Activated T-helper 1 cell treated with Interleukin-2 at 50 U/mL for 16 hours (primary cell): ENCODE measurements at places on chromosomes 2 and 18.

DNA sequence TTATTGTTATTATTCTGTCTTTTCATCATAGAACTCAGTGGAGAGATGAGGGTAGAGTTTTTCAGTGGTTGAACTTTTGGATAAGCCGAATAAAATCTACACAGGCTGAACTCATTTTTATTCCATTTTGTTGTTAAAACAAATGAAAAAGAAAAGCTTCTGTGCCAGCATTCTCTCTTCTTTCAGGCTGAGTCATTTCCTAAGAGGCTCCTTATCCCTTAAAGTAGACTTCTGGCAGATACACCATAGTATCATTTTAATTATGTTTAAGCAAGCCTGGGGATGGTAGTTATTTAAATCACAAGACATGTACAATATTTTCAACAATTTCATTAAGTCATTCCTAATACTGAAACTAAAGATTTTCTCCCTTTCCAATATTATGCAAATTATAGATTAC is 1364.0 kb upstream of the NRXN1 start:
- DNase-seq = no peak

GRCh38 chr2:109349503-109350465 is 220.8 kb downstream of the SH3RF3 start:
- DNase-seq = no peak

DNA sequence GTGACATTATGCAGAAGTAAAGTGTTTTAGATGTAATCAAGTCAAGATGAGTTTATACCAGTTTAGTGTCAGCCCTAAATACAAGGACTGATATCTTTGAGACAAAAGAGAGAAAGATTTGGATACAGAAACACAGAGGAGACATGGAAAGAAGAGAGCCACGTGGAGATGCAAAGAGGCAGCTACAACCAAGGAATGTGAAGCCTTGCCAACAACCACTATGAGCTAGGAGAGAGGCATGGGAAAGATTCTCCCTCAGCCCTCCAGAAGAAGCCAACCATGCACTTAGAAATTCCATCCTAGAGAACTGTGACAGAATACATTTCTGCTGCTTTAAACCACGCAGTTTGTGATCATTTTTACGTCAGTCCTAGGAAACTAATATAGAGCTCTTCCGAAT is 217.2 kb downstream of the DOK6 start:
- no peak for DNase-seq

DNA sequence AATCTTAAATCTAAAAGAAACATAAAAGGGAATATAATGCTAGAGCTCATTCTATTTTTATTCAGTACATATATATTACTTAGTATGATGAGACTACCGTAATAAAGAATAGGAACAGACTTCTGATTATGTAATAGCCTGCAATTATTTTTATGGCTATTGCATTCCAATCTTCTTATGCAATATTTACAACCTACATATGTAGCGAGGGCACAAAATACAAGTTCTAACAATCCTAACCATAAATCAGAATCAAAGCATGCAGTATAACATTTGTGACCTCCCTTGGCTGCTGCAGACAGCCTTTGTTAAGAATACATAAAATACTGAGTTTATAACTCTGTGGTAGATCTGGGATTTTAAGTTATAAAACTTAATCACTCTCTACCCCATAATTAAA is 177.6 kb downstream of the BABAM2 start:
- no peak for DNase-seq

DNA sequence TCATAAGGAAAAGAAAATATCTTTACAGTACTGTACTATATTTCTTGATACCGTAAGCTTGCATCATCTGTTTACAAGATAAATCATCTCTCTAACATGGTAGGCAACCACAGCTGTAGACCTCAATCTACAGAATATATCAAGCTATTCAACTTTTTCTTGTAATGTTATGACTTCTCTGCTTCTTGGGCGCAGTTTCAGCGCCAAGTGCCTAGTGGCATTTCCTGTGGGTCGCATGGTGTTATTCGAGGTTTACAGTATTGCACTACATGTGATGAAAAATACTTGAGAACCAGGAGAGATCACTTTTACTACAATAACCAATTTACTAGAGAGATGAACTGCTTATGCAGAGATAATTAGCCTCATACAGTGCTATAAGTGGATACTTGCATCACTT is 34.0 kb upstream of the SESTD1 start:
- DNase-seq = no peak

GRCh38 chr2:67828066-67828465 is 234.7 kb downstream of the C1D start:
- no peak for DNase-seq

DNA sequence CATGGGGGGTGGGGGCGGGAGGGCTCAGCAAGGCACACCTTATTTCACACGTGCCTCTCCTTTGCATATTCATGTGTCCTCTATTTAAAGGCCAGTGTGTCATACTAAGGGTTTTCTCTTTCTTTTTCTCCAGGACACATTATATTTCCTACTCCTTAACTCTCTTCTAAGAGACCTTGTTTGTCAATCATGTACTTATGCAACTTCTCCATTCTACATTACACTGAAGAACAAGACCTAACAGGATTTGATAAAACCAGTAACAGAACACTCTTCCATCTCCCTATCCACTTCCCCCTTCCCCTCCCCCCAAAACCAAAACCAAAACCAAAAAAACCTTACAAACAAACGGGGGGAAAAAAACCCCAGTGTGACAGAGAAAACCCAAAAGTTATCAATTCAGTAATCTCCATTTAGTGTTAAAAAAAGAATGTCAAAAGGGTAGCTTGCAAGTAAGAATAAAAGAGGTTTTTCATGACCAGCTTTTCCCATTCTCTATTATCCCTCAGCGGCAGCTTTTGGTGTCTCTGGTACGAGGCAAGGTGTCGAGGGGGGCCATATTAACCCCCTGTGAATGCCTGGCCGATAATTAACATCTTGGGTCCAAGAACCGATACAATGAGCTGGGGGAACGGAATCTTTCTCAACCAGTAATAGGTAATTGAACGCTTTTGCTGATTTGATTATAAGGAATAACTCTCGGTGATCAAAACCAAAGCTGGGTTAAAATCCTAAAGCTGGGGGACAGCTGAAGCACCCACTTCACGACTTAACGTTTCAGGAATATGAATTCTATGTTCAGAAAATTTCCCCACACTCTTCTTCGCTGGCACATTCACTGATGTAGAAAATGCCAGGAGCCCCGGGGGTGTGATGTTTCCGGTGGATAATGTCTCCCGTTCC is 191.0 kb upstream of the TCF4 start:
- DNase-seq = no peak

- no peak for DNase-seq
These were observed 153.2 kb downstream of the RTP5 start for GRCh38 chr2:242022550-242023290.

GRCh38 chr2:146721486-146721885 is 1123.3 kb upstream of the ACVR2A start:
- DNase-seq = no peak

- DNase-seq = no peak
These were observed 2.3 kb downstream of the HOXD11 start for GRCh38 chr2:176109192-176109901.

DNA sequence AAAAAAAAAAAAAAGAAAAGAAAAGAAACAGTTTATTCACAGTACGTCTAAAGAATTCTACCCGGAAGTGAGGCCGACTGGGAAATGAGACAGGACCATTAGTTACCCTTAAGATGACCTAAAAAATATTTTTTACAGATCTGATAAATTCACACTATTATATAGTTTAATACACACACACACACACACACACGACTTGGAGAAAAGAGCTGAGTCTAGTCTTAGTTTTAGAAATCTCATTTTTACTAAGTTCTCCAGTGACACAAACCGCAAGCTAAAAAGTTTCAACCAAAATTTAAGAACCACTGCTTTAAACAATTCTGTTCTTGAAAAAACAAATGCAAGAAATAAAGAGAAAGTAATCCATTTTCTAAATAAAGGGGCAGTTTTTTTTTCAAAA is 27.1 kb downstream of the ST3GAL5 start:
- no peak for DNase-seq

DNA sequence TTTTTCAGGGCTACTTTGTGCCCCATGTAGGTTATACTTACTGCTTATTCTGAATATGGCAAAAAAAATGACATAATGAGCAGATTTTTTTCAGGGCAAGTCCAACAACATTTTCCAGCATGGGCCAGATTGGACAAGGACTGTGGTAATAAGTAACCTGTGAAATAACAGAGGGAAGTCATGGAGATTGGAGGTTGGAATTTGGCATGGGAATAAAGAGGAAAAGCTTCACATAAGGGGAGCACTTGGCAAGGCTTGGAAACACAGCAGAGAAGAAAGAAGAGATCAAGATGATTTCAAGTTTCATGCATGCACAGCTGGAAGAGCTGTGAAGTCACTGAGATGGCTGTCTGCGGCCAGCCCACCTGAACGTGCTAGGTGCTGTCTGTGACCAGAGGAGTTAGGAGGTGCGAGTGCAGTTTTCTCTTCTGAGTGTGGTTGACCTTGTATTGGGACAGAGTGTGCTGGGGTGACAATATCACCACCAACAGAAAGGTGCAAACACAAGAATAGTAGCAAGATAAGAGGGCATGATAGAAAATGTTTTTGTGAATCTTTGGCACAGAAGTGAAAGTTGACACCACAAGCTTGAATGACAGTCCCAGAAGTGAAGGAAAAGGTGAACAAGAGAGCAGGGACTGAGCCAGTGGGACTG is 71.1 kb upstream of the DSC1 start:
- no peak for DNase-seq

- no peak for DNase-seq
These were observed 2.2 kb upstream of the SP5 start for GRCh38 chr2:170712653-170713542.

GRCh38 chr2:9771481-9772017 is 71.7 kb upstream of the TAF1B start:
- no peak for DNase-seq

GRCh38 chr2:112614201-112614840 is 29.9 kb downstream of the CHCHD5 start:
- no peak for DNase-seq

- no peak for DNase-seq
These were observed 85.4 kb upstream of the OTOS start for GRCh38 chr2:240225660-240226475.

- no peak for DNase-seq
These were observed 26.8 kb downstream of the HPCAL1 start for GRCh38 chr2:10329580-10329879.

DNA sequence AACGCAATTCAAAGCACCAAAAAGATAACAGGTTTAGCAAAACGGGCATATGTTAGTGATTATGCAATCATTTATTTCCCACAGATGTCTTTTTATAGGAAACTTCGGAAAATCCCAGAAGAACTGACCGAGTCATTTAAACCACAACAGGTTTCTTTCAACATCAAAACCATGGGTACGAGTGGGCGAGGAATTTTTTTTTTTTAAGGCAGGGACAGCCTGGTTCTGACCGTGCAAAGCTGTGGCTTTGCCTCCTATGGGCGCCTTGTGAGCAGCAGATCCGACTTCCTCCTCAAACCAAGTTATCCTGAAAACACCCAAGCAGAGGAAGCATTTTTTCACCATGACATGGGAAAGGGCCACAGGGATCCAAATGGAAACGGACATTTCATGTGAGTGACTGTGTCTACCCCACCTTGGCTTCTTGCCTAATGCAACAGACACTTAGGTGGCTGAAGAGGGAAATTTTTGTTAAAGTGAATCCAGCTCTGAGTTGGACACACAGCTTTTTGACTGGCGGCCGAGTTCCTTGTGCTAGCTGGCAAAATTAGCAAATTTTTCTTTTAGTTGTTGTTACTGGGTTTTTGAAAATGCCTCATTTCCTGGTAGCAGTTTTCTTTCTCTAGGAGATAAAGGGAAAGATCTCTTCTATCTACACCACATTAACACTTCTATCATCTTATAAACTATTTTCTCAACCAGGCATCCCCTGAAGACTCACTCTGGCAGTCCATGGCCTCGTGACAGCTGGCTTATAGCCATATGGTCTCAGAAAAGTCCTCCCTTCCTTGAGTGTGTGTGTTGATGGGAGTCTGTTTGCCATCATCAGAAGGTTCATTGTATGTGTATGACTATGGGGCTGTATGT is 487.4 kb upstream of the ZEB2 start:
- no peak for DNase-seq

- DNase-seq = peak; percentile 53
These were observed at the start of gene HSBP1L1 for GRCh38 chr18:79964330-79965118. TSS of gene HSBP1L1 (plus strand) at chr18:79964643. CDS start at chr18:79964736, 93 bp downstream.

DNA sequence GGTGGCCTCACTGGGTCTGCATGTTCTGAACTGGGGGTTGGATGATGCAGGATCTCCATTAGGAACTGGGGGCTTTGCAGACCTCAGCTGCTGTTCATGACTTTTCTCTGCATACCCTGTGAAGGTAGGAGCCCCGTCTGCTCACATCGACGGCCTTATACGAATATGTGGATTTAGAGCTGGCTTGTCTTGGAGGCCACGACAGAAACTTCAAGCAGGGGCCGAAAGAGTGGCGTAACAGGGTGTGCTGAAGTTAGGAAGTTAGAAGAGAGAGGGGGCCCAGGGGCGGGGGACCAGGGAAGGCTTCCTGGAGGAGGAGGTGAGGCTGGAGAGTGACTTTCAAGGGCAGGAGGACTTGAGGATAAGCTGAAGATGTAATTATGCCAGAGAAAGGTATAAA is 144.9 kb downstream of the TSN start:
- no peak for DNase-seq

GRCh38 chr2:21047141-21048009 is 3.5 kb upstream of the APOB start:
- no peak for DNase-seq

DNA sequence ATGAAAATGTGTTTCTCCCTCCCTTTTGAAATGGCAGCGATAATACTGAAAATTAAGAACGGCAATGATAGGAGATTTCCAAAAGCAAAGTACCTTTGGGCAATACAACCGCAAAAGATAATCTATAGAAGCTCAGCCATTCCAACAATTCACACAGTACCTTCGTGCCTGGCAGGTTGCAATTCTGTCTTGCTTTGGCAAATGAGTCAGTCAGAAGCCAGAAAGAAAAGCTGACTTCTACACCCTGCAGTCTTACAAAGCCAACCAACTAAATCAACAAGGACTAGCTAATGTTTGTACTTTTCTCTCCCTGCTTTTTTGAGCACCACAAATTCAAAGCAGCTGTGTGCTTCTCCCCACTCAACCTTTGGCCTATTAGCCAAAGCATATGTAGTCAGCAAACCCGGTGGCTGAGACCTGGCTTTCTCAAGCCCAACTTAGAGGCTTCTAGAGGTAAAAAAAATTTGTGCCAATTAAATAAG is 25.7 kb upstream of the ID2 start:
- no peak for DNase-seq

GRCh38 chr18:77607087-77607486 is 357.4 kb downstream of the GALR1 start:
- no peak for DNase-seq

GRCh38 chr18:24470022-24470618 is 9.7 kb downstream of the HRH4 start:
- DNase-seq = no peak

DNA sequence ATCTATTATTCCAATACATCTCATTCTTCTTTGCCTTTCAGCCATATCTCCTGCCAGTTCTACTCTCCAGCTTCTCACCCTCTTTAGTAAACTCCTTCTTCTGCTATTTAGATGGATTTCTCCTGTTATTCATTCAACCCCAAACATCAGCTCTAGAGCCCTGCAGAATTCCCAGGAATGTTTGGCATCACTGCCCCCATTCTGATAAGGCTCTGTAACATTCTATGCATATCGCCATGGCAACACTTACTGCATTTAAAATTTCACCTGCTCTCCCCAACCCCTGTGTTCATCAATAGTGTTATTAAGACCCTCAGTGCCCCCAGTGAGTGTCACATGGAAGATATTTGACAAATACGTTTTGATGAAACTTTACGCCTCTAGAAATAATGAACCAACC is 28.6 kb downstream of the LRATD1 start:
- no peak for DNase-seq

- DNase-seq = no peak
These were observed 109.2 kb downstream of the VIT start for GRCh38 chr2:36805635-36806224.

- DNase-seq = no peak
These were observed 794 bp upstream of the CHCHD5 start for GRCh38 chr2:112583497-112584133.
